Foreskin fibroblast (primary cell): ENCODE measurements at places on chromosomes 3 and 15.

DNA sequence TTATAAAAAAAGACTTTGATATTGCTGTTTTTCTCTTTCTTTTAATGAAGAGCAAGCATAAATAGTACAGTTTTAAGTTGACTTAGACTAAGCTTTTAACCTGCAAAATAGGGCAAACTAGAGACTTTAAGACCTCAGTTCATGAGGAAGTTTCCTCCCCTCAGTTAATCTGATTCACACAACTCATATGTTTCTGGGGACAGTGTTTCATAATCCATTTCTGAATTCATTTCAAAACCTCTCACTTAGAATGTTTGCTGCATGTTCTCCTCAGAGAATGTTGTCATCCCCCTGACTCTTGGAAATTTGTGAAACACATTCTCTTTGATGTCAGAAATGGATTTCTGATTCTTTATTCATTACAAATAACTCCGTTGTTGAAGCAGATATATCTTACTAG is 79.3 kb upstream of the SKOR1 start:
- DNase-seq: peak; percentile 38

- no peak for DNase-seq
These were observed 4.7 kb downstream of the DLG1 start for GRCh38 chr3:197293605-197294237.

DNA sequence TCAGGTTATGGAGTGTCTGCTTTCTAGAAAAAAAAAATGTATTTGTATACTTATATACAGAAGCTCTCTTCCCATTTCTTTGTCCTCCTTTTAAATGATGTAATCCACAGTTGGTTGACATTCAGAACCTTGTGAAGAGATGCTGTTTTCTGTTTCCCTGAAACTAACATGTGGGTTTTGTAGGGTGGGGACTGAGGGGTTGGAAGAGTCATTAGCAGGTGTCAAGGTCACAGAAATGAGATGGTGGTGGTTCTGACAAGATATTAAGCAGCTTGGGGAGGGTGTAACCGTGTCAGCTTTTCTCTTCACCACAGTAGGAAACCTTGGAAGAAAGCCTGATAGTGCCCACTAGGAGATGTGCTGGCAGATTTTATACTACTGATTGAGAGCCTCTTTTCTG is 2.4 kb downstream of the RASA2 start:
- DNase-seq: no peak

- no peak for DNase-seq
These were observed 188.1 kb upstream of the NSMCE3 start for GRCh38 chr15:29457729-29458128.

DNA sequence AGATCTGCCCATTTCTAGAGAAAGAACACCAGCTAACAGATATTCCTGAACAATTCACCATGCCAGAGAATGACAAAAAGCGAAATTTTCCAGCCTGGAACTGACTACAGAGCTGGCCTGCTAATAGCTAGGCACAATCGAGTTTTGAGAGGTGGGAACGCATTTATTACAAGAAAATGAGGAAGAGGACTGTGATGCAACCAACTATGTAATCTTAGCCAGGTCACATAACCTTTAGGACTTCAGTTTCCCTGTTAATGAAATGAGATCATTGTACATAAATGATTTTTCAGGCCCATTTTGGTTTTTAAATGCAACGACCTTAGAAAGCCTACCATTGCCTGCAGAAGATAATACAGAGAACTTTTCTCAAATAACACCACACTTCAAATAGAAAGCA is 72.1 kb upstream of the SETMAR start:
- DNase-seq: no peak
